NB4 (cell line): ENCODE measurements at places on chromosomes 5 and 9.

DNA sequence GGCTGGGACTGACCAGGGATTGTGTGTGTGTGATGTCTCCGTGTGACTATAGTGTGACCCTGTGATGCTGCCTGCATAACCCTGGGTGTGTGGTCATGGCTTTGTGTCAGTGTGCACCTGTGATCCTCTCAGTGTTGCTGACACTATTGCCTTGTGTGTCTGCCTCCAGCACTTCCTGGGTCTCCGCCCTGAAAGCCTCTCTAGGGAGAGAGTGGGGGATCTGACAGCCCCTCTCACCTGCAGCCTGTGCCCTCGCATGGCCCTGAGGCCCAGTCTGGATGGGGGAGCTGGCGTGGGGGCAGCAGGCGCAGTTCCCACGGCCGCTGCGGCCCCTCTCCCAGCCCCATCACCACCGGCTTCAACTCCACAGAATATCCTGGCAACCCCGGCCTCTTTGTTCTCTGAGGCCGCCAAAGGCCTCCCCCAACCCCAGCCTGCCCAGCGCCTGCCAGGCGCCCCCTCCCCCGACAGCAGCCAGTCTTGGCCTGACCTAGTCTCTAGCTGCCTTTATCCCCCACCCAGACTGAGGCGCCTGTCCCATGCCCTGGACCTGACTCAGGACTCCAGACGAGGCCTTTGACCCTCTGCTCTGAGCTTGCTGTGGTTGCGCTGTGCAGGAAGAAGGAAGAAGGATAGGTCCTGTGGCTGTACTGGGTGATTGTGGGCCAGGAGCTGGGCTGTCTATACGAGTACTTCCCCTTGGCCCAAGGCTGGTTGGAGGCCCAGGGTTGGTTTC, 38.7 kb downstream of the CXXC5 start:
- DNase-seq: peak; percentile 65

DNA sequence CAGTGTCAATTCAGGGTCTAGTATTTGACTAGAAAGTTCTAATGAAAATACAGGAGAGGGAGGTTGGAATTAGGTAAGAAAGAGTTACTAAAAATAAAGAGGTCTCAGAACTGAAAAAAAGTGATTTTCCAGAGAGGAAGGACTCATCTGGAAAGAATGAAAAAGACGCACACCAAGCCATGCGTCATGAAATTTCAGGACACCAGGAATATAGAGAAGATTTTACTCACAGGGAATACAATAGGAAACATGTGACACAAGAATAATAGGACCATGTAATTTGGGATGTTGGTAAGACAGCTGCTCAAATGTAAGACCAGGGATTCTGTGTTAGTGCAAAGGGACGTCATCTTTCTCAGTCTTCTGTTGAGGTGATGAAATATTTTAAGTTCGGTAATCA, 224.7 kb downstream of the GDNF start:
- no peak for DNase-seq

DNA sequence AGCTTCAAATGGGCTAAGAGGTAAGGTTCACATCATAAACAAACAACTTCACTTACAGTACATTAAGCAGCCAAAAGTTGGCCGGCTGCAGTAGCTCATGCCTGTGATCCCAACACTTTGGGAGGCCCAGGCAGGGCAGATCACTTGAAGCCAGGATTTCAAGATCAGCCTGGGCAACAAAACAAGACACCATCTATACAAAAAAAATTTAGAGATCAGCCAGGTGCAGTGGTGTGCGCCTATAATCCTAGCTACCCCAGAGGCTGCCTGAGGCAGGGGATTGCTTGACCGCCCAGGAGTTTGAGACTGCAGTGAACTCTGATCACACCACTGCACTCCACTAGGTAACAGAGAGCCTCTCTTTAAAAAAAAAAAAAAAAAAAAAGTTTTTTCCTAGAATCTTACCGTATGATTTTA, 16.9 kb downstream of the UBTD2 start:
- DNase-seq: no peak

GRCh38 chr9:87464110-87464991, 33.3 kb upstream of the DAPK1 start:
- DNase-seq: no peak

GRCh38 chr5:39164016-39164415, 55.3 kb downstream of the FYB1 start:
- DNase-seq: peak; percentile 15

DNA sequence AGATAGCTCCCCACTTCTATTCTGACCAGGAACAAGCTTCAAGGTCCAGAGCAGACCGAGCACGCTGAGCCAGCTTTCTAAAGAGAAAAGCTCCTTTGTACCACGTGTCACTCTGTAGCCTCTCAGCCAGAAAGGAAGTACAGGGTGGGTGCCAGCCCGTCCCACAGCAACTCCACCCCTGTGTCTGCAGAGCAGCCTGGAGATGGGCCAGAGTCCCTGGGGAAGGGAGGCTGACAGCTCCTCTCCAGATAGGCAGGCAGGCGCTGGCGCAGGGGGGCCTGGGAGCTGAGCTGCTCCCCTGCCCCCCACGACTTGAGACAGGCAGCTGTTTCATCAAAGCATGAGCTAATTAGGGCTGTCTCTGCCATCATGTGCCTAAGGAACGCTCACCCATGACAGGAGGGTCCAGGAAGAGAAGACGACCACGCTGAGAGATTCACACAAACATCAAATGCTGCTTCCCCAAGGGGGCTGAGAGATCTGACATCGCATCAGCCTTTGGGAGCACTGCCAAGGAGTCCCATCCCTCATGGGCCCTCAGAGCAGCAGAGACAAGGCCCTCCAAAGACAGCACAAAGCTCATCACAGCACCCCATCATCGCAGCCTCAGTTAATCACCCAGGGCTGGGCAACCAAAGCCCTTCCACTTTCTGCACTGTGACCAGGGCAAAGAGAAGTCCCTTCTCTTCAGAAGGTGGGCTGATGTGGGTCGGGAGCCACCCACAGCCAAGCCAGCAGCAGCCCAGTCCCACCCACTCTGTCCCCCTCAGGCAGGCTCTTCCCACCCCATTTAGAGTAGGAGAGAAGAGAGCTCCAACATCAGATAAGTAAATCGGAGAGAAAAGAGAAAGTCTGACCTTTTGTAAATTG, 78.5 kb upstream of the LRRTM2 start:
- peak; percentile 89 for DNase-seq

GRCh38 chr5:151483647-151484046, 36.2 kb downstream of the SLC36A1 start:
- DNase-seq: peak; percentile 91

- DNase-seq: no peak
Observed at GRCh38 chr9:88932766-88933165, 58.5 kb upstream of the S1PR3 start.

DNA sequence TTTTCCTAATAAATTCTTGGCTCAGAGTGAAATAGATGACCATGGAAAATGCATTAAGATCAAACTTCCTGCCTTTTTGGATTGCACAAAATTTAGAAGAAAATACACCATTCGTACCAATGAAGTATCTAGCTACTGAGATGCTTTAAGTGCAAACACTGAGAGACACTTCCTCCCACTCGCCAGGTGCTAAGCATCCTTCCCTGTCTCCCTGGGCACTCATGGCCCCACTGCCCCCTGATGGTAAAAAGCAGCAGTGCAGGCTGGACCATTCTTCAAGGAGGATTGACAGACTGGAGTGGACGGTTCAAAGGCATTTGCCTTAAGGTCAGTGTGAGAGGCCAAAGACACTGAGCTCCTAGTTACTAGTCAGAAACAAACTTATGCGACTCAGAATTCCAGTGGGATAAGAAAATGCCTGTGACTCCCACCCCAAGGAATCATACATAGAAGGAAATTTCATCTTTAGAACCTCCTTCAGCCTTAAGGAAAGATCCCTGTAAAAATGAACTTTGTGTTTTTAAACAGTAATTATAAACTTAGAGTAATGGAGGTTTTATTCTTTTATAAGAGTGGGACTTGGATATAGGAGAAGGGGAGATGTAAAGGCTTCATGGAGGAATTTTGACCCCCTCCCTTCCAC, 86.0 kb upstream of the SLC30A5 start:
- DNase-seq: peak; percentile 59

DNA sequence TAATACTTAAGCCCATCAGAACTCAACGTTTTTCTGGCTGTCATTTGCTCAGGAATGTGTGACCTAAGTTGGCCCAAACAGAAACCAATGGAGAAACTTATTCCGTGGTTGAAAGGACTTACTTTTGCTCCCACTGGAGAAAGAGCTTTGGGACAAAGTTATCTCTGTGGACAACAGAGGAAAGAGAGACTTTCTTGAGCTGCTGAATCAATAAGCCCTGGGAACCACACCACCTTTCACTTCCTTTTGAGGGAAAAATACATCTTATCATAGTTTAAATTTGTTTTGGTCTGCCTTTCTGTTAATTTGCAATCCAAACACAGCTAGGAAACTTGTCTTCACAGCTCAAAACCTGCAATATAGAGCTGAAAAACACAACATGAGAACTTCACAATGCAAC, 62.8 kb upstream of the VCAN start:
- DNase-seq: no peak
